Right ventricle myocardium superior (tissue), 1 donor: ENCODE measurements at places on chromosomes 2 and 18.

GRCh38 chr2:118584062-118584749 is 263.2 kb downstream of the EN1 start:
- no peak for DNase-seq

- DNase-seq: peak; percentile 87
Observed at GRCh38 chr18:22559414-22560274, 141.9 kb upstream of the CTAGE1 start.

DNA sequence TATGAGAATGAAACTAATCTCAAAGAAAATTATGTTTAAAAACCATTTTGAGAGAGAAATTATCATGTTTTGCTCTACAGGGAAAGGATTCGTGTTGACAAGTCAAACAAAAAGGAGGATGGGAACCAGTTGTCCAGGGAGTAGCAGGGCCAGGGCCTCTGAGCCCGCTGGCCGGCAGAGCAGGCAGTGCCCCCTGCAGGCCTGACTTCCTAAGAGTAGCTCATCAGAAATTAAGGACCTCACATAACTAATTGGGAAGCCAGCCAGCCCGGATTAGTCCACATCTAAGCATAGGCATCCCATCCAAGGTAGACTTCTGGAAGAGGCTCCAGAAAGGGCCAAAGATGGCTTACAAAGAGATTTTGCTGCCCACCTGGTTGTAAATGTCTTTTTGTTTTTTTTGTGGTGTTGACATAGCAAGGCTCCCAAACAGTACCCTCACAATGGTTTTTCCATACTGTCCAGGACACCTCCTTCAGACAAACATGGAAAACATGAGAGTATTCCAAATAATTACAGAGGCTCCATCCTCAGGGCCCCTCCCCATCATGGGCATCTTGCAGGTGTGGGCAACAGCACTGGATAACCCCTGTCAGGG is 241.2 kb upstream of the TANK start:
- peak; percentile 88 for DNase-seq

DNA sequence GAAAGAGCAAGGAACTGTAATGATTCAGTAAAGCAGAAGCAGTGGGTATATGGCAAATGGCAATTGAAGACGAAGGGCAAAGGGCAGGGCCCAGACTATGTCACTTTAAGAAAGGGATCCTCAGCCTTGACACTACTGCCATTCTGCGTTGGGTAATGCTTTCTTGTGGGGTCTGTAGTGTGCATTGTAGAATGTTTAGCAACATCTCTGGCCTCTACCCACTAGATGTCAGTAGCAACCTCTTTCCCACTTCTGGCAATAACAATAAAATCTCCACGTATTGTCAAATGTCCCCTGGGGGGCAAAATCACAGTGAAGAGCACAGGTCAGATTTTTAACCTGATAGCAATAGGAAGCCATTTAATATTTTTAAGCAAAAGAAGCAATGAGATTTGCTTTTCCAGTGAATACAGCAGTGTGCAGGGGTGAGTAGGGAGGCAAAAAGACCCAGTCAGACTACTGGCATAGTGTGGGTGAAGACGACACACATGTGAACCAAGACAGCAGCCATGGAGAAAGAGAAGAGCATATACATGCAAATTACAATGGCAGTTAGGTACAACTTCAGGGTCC is 209.5 kb downstream of the DYM start:
- DNase-seq: no peak

GRCh38 chr2:26412091-26412673 is 10.5 kb downstream of the DRC1 start:
- no peak for DNase-seq

- no peak for DNase-seq
Observed at GRCh38 chr18:9147440-9148202, 11.0 kb downstream of the ANKRD12 start.

GRCh38 chr2:225282858-225283710 is 116.4 kb upstream of the NYAP2 start:
- DNase-seq: no peak

- DNase-seq: no peak
Observed at GRCh38 chr2:181632733-181633401, 24.0 kb downstream of the CERKL start.

DNA sequence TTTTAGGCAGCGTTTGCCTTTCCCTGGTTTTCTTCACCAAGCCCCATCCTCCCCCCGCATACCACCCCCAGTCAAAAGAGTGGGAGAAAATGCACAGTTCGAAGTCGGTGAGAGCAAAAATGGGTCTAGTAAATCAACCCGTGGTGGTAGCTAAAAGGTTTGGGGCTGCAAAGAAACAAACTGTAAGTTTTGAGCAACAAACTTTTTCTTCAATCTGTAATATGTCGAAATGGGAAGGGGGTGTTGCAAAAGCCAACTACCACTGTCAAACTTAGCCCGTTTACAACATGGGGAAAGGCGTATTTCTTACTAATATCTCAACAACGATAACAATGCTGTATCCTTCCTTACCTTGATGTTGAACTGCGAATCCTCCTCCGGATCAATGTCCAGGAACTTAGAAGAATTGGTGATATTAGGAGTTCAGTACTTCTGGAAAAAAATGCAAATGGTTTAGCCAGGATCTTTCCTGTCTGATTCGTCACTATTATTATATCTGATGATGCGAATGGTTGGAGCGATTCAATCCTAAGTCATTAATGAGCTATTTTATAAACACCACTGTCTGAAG is 2.4 kb upstream of the SATB2 start:
- DNase-seq: no peak

DNA sequence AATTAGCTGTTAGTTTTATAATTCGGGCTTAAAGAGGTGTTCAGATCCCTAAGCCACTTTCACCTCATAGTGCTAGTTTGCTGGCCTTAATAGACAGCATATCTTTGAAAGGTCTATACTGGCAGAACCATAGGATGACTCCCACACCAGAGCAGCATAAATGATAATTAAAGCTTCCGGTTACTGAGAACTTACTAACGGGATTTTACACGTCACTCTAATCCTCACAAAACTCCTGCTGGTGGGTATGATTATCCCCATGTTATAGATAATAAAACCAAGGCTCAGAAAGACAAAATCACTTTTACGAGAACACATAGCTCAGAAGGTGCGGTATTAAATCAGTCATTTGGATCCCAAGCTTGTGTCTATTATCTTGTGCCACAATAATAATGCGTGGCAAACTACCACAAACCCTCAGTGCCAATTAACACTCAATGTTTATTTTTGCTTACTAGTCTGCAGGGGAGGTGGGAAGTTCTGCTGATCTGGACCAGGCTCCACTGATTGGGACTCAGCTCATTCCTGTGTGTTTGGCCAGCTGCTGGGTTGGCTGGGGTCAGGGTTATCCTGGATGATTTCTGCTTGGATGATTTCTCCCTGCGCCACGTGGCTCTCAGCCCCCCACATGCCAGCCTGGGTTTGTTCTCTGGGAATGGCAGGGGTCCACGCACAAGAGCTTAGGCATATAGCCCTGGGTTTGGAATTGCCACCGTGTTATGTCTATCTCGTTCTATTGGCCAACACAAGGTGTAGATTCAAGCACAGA is 62.3 kb downstream of the TRIB2 start:
- DNase-seq: no peak
